GM06990 (cell line): ENCODE measurements at places on chromosomes 13 and 19.

GRCh38 chr13:100362781-100363180 lies 225.8 kb downstream of the GGACT start:
- DNase-seq: no peak

DNA sequence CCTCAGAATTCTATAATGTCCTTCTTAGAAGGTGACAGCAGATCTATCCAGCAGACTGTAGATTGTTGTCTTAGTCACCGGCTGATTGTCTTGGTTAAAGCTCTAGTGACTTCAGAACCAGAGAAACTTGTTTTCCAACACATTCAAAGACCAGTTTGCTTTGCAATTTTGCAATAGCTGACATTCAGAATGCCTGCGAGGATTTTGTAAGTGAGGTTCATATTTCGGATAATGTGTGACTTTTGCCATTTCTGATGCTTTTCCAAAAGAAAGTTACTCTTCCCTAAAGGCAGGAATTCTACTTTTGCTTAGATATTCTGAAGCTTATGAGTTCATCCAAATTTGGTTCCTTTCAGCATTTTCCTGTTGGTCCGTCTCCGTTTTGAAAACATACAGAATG lies 13.2 kb downstream of the SPINT2 start:
- DNase-seq: no peak

GRCh38 chr13:26406791-26407190 lies 150.7 kb upstream of the WASF3 start:
- DNase-seq: no peak

- DNase-seq: no peak
Measured at GRCh38 chr19:533364-534058, 2.0 kb downstream of the CDC34 start.

DNA sequence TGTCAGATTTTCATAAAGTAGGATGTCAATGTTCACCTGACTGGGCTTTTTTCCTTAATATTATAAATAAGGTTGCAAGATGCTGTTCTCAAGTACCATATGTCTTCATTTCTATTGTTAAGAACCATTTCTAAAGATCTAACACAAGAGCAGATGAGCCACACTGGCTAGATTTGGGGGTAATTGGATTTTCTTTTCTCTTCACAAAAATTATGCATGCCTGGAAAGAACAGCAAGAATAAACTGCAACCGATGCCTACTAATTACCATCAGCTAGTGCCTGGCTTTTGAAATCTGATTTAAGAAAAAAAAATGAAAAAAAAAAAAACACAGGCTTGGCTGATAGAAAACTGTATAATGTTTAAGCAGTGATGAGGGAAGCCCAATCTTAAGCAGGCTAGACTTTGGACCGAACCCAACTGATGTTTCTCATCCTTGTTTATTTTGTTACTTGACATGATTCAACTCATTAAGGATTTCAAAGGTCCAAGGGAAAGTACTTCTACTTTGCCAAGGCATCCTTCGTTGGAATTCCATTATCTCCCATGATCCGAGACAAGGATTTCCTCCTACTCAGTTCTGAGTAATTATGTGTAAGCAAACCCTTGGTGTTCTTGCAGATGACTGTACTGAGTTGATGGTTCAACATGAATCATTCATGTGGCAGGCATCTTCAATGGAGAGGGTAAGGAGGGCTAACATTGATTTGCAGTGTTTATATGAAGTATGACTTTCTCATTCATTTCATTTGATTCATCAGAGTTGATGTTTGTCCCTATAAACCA lies 300.5 kb downstream of the SPRY2 start:
- no peak for DNase-seq

DNA sequence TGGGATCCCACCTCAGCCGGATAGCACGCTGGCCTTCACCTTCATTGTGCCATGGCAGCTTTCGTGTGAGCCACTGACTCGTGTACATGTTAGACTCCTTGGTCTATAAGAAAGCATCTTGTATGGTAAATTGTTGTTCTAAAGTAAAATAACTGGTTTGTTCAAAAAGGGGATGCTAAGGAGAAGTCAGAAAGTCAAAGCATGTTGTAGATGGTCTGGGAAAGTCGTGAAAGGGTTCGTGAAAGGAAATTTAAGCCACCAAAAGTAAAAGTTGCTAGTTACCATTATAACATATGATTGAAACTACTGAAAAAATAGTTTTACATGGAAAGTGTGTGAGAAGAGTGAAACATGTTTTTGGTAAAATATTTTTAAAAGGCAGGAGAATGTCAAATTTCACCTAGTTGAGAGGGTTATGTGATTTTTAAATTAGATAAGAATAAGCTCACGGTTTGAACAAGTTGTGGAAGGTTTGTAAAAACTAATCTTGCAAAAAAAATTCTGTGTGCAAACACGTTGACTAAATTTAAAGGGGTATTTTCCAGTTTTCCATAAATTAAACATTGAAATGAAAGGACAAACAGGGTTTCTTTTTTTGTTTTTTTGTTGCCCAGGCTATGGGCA lies 23.4 kb downstream of the DPRX start:
- no peak for DNase-seq

- no peak for DNase-seq
Measured at GRCh38 chr19:4576016-4576933, 16.8 kb upstream of the SEMA6B start.

- no peak for DNase-seq
Measured at GRCh38 chr19:6070720-6071485, 39.4 kb downstream of the RFX2 start.

DNA sequence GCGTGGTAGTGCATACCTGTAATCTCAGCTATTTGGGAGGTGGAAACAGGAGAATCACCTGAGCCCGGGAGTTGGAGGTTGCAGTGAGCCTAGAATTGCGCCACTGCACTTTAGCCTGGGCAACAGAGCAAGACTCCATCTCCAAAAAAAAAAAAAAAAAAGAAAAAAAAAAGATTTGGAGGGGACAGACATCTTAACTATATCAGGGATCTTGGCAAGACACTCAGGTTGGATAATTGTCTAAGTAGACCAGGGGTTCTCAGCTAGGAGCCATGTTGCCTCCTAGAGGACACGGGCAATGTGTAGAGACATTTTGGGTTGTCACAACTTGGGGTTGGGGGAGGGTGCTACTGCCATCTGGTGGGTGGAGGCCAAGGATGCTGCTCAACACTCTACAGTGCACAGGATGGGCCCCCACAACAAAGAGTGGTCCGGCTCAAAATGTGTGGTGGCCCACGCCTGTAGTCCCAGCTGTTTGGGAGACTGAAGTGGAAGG lies 1.9 kb upstream of the ZNF580 start:
- no peak for DNase-seq

DNA sequence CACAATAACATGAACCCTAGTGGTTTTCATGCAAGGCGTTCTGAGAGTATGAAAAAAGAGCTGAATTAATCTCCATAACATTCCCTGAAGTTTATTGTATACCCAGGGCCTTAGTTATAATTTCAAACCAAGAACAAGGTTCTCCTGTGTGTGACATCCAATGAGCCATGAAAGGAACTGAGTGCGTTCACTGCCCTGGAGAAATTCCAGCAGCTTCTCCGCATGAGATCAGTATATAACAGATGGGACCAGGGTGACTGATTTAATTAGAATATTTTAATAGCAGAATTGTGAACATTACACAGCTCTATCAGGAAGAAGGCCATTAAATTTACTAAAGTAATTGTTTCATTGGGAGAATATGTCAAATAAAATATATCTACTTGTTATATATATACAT lies 1190.5 kb upstream of the SLC10A2 start:
- no peak for DNase-seq

GRCh38 chr19:20423381-20424197 lies 142.0 kb downstream of the ZNF737 start:
- peak; percentile 39 for DNase-seq

- DNase-seq: no peak
Measured at GRCh38 chr19:27971071-27971470, 1241.9 kb downstream of the UQCRFS1 start.

- no peak for DNase-seq
Measured at GRCh38 chr19:8611877-8612806, 1.6 kb upstream of the ADAMTS10 start.

DNA sequence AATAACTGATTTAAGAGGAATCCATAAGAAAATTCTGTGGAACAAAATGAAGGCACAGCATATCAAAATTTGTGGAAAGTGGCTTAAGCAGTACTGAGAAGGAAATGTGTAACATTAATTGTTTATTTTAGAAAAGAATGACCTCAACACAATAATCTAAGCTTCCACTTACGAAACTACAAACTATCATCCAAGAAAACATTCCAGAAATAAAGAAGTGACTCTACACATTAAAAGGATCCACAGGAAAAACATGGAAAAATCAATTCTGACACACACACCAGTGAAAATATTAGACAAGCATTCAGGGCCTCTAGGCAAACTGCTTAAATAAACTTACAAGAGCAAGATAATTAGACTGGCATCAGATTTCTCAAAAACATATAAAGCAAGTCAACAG lies 14.0 kb downstream of the EXOSC8 start:
- no peak for DNase-seq

GRCh38 chr19:42420055-42420544 lies 7.1 kb downstream of the LIPE start:
- peak; percentile 78 for DNase-seq

- DNase-seq: no peak
Measured at GRCh38 chr19:6279620-6279930, 200 bp downstream of the MLLT1 start.

DNA sequence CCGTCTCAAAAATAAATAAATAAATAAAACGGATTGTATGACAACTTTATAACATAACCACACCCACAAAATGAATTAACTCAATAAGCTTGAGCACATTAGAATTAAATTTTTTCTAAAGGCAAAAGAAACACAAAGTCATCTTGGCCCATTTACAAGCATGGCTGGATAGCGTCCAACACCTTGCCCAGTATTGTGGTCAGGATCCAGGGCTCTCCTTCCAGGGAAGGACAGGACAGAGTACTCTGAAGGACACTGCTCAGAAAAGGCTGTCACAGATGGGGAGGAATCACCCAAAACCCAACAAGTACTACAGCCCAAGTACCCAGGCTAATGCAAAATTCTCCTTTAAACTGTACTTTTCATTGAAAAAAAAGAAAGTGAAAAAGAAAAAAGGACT lies 27.1 kb downstream of the SUGP2 start:
- DNase-seq: no peak

GRCh38 chr13:72295153-72295552 lies 428.1 kb upstream of the DACH1 start:
- no peak for DNase-seq

GRCh38 chr13:44174769-44175425 lies 198.7 kb upstream of the SERP2 start:
- no peak for DNase-seq

DNA sequence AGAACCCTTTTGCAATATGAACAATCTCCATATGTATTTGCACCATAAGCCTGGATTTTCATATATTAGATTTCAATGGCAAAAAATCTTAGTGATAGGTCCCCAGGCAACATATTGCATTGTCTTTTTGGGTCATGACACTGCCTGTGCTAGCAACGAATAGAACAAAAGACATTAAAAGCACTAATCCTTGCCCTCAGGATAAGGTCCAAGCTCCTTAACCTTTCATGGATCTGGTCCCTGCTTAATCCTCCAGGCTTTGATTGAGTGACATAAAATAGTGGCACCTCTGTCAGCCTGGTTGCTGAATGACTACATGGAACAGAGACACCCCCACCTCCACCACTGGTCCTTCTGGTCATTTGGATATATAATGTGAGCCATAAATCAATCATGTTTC lies 134.4 kb downstream of the RBM26 start:
- no peak for DNase-seq
